ENCODE measurements at places on chromosomes 5 and 9.

DNA sequence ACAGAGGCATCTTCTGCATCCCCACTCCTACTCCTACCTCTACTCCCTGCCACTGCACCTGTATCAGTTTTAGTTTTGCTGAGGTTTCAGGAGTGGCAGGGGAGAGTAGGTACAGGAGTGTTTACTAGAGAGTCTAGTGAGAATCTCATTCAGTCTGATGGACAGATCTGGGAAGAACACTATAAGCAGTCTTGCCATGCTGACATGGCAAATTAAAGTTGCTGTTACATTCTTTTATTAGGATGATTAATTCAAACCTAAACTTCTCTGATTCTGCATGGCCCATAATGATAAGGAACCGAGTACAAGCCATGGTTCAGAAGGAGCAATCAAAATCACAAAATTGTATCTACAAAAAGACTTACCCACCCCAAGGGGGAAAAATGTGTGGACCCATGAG is 7.4 kb downstream of the ARSK start:
- DNase-seq: no peak

- no peak for DNase-seq
Observed at GRCh38 chr5:31106278-31106677, 87.2 kb upstream of the CDH6 start.

- no peak for DNase-seq
Observed at GRCh38 chr9:69445251-69445650, 120.2 kb downstream of the ENTREP1 start.

- no peak for DNase-seq
Observed at GRCh38 chr5:169656125-169656901, 19.2 kb downstream of the DOCK2 start.

- DNase-seq: no peak
Observed at GRCh38 chr5:146339715-146340259, 1.1 kb downstream of the POU4F3 start.

- no peak for DNase-seq
Observed at GRCh38 chr5:57662991-57663390, 180.4 kb upstream of the ACTBL2 start.

- DNase-seq: no peak
Observed at GRCh38 chr5:66959653-66960052, 236.9 kb downstream of the CD180 start.

DNA sequence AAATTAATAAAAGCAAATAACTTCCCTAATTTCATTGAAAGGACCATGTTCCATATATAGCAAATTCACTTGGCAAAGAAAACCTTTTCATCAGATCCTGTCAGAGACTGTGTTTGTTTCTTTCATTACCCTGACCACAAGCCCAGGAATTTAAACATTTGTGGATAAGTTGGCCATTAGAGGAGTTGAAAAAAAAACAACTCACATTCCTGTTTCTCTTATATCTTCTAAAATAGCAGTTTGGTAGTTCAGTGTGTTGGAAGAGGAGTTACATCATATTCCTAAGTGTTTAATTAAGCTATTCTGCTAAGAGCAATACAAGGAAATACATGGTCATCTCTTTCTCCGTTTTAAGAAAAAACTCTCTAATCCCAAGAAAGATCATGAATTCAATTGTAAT is 505.6 kb downstream of the TLE1 start:
- no peak for DNase-seq

GRCh38 chr5:112762113-112762810 is 24.6 kb downstream of the APC start:
- no peak for DNase-seq

GRCh38 chr9:81035601-81036000 is 653.7 kb downstream of the TLE1 start:
- DNase-seq: no peak

GRCh38 chr5:98110791-98111190 is 662.7 kb upstream of the RGMB start:
- no peak for DNase-seq

DNA sequence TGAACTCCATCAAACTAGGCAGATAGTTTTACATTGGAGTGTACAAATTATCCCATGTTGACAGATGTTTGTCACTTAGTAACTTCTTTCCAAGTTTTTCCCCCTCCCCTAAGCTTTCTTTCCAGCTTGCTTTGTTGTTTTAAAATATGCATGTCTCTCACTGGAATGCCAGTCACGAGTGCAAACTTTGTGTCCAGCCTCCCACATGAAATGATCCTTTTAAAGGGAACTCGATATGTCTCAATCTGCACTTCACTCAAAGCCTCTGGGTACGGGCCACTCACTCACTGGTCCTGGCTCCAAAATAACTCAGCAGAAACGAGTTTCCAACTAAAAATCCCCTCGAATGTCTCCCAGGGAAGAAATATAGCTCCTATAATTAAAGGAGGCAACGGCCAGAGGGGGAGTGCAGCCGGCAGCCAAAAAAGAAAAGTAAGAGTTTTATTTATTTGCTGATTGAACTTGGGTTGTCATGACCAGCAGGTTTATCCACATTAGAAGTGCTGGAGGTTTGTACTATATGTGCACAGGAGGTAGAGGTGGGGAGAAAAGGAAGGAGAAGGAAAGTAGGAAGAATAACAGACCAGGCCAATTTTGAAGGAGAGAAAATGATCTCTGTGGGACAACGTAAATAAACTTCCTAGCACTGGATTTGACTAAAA is 17.5 kb downstream of the NR2F1 start:
- DNase-seq: no peak

DNA sequence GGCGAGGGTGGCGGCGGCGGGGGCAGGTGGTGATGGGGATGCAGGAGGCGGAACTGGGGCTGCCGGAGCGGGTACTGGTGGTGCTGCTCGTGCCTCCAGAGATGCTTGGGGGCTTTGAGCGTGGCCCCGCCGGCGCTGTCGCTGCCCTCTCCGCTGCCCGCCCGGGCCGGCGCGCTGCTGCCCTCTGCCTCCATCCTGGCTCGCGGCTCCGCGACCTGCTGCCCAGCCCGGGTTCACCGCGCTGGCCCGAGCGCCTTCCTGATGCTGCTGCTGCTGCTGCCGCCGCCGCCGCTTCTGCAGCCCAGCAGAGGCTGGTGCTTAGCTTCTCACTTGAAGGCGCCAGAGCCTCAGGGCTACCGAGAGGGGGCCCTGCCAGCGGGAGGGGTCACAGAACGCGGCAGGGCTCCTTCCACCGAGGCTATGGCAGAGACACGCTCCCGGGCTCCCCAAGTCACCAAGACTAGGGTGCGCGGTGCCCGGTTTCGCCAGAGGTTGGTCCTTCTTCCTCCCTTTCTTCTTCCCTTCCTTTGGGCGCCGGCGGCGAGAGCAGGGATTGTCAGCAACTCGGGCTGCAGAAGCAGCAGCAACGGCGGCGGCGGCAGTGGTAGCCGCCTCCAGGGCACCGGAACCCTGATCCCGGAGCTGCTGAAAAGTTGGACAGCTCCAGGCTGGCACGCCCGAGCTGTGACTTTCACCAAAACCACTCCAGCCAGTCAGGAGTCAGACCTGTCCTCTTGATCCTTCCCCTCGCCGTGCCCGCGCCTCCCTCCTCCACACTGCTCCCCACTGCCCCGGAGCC is at the start of gene PDE4D:
TSS of gene PDE4D (minus strand) at position 298 of the 799 bp plus-strand sequence.
- DNase-seq: no peak

GRCh38 chr5:13910201-13910600 is 34.3 kb downstream of the DNAH5 start:
- DNase-seq: no peak

DNA sequence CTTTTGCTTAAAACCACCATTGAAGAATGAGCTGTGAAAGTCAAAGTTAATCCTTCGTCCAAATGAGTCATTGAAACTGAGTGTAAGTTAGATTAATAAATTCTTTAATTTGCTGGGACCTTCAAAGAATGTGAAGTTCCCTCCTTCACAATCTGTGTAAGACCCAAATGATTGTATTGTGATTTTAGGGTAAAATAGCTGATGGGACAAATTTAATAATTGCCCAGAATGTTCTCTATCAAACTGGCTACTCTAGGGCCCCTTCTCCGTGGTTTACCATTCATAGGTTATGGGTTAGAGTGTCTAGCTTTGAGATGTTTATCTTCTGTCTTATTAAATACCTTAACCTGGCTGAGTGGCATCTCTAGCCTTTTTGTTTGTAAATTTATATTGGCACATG is 11.9 kb downstream of the C1QTNF3 start:
- no peak for DNase-seq

DNA sequence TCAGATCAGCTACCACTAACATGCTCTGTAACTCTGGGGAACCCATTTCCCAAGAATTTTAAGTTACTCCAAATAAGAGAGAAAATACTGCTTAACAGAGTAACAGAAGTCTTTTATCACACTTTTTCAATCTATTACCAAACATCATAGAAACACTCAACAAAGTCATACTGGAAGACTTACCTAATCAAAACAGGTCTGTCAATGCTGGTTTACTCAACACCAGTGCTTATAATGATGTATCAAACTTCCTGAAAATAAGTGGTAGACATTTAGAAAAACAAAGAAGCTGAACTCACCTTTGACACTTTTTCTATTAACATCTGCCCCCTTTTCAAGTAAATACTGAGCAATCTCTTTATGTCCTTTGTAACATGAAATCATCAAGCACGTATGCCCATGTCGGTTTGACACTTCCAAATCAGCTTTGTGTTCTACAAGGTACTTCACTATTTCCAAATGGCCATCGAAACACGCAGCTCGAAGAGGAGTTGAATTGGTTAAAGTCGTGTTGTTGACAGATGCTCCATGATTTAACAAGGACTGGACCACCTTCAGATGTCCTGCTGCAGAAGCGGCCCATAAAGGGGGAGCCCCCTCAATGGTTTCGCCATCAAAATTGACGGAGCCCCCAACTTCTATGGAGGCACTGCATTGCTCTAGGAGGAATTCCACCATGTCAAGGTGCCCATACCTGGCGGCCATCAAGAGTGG is 1.8 kb downstream of the FEM1C start:
- no peak for DNase-seq

DNA sequence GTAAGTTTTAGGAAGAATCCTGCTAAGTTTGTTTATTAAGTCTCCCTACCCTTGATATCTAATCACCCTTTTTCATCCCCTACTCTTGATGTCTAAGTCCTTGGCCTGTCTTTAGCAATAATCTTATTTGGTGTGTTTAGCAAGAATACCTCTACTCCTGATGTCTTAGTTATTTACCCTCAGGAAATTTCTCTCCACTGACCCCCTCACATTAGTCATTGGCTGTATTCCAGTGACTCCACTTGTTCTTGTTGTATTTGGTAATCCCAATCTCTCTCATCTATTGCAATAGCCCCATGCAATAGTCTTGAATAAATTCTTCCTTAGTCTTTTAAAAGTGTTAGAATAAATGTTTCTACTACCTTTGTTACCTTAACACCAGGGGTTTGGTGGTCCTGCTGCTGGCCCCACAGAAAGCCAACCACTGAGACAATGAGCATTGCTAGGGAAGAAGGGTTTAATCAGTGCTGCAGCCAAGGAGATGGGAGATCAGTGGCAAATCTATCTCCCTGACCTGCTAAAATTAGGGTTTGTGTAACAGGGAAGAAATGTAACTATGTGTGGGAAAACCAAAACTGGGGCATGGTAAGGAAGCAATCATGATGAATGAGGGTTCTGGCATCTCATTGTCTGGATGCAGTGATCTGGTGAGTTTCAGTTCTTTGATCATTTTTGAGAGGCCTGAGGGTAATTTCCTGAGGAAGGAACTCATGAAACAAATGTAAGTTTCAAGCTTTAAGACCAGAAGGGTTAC is 236.4 kb upstream of the DAB2 start:
- DNase-seq: no peak

GRCh38 chr5:96439477-96440184 is 6.6 kb upstream of the PCSK1 start:
- DNase-seq: no peak

DNA sequence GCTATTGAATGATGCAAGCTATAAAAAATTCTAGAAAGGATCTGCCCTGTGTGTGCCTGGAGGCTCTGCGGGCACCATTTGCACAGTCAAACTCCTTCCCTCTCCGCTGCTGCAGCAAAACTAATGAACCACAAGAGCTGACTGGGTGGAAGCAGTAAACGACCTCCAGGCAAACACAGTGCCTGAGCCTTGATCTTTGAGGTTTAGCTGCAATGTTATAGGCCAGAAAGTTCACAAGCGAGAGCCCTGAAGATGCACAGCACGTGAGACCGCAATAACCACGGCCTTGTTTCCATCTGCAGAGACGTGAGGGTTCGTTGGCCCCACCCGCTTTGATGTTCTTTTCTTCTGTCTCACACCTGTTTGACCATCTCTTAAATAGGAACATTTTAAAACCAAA is 69.2 kb upstream of the S1PR3 start:
- DNase-seq: no peak

DNA sequence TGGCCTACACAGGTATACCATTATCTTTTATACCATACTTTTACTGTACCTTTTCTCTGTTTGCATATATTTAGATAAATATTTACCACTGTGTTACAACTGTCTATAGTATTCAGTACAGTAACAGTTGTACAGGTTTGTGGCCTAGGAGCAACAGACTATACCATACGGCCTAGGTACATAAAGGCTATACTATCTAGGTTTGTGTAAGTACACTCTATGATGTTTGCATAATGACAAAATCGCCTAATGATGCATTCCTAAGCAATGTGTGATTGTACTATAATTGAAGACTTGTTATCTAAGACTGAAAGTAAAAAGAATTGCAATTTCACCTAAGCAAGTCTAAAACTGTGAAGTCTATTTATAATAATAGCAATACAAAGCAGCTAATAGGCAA is 3.9 kb downstream of the C9orf72 start:
- no peak for DNase-seq

DNA sequence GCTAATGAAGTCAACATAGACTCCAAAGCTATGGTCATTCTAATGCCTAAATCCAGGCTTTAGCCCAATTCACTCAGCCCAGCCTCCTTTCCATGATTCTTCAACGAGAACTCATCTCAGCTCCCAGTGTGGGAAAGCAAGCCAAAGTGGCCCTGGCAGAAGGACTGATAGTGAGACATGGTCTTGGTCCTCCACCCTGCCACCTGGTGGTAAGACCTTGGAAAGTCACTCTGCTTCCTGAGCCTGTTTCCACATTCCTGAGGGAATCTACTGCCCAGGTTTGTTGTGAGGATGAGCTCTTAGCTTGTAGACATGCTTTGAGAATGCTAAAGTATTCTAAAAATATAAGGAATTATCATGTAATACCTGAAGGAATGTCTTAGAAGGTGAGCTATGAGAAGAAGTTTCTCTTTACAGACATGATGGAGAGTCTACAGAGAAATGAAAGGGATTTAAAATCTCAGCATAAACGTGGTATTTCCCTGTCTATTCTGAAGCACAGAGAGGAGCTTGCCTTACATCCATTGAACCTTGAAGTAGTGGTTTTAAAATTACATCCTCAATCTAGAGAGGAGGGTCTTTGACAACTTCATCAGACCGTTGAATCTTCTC is 173.5 kb downstream of the TRIM32 start:
- DNase-seq: no peak

DNA sequence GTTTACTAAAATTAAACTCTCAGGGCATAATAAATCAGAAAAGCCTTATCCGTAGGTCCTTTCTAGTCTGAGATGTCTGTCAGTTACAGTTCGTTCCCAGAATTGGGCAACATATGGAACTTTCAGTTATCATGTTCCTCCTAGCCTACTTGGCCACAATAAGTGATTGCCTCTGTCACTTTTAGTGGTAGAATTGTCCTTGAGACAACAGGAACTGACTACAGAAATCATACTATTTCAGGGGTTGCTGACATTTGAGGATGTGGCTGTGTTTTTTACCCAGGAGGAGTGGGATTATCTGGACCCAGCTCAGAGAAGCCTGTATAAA is 956 bp downstream of the ZNF189 start:
- no peak for DNase-seq

All from stimulated activated CD4-positive, alpha-beta T cell treated with anti-CD3 and anti-CD28 coated beads, Interleukin-15, amount 100 ng/mL, for 1 hour (primary cell).